ENCODE measurements at places on chromosomes 3 and 15. TPM values are rescaled to one million over a fixed set of nuclear protein-coding genes. Genes with fewer than 3 reads are reported as not detected.

PAK6 gene
- 0.26 TPM for total RNA-seq

- no peak for DNase-seq
Observed at GRCh38 chr3:87674397-87675161, 384.2 kb downstream of the CGGBP1 start.

- DNase-seq: no peak
Observed at GRCh38 chr3:64684715-64685261, 3.0 kb downstream of the ADAMTS9 start.

GRCh38 chr3:37375184-37376127 is 201.1 kb upstream of the LRRFIP2 start:
- DNase-seq: no peak

GRCh38 chr3:33037471-33037870 is 59.5 kb downstream of the GLB1 start:
- DNase-seq: no peak

GRCh38 chr15:68653801-68654200 is 75.0 kb downstream of the CORO2B start:
- DNase-seq: no peak

DNA sequence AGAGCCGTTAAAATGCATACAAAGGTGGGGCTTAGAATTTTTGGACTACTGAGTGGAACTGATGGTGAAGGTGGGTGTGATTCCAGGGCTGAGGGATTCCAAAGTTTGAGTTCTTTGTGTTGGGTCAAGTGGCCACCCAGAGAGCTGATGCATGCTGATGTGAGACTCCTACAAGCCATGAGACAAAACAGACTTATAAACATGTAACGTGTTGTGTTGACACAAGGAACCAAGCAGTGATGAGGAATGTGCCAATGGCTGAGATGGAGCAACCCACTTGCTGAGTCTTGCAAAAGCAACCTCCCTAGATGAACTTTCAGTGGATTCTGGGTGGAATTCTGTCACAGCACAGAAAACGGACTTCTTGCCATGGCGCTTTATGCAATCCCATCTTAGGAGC is 289.0 kb downstream of the TLE3 start:
- no peak for DNase-seq

- DNase-seq: no peak
Observed at GRCh38 chr3:13687517-13687943, 138.6 kb downstream of the FBLN2 start.

GRAMD2A gene
- 0.21 TPM for total RNA-seq

ITIH3 gene
- not detected for total RNA-seq

DNA sequence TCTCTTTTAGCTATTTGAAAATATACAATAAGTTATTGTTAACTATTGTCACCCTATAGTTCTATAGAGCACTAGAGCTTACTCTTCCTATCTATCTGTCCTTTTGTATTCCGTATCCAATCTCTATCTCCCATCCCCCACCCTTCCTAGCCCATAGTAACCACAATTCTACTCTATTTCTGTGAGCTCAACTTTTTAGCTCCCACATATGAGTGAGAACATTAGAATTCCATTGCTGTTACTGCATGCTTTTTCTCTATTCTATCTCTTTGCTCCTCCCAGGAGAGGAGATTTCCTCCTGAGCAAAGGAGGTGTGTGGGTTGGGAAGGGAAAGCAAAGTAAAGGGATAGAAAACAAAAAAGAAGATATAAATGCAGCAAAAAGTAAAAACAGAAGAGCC is 105.6 kb upstream of the SLC4A7 start:
- no peak for DNase-seq

- DNase-seq: no peak
Observed at GRCh38 chr3:115151921-115152320, 4.8 kb upstream of the ZBTB20 start.

DNA sequence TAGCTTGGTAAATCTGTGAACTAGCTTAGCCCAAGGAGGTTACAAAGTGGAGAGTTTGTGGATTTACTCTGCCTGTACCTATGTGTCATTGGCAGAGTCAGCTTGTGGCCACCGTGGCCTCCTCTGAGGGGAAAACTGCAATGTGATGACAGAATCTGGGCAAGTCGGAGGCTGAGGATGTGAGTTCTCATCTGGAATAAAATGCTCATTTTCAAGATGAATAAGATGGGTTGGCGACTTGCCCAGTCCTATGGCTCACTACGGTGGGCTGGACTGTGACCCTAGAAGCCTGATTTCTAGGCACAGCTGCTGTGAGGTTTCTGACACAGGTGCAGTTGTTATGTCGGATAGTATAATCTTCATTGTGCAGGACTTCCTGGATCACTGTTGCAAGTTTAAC is 83.7 kb downstream of the ETV5 start:
- DNase-seq: no peak

DNA sequence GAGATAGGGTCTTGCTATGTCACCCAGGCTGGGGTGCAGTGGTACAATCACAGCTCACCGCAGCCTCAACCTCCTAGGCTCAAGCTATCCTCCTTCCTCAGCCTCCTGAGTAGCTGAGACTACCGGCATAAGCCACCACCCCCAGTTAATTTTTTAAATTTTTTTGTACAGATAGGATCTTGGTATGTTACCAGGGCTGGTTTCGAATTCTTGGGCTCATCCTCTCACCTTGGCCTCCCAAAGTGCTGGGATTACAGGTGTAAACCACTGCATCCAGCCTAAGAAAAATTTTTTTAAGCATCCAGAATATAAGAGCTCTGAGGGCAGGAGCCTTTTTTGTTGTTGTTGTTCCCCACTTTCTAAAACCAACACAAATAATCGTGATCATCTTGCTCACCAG is 14.4 kb upstream of the MAP6D1 start:
- DNase-seq: no peak

DNA sequence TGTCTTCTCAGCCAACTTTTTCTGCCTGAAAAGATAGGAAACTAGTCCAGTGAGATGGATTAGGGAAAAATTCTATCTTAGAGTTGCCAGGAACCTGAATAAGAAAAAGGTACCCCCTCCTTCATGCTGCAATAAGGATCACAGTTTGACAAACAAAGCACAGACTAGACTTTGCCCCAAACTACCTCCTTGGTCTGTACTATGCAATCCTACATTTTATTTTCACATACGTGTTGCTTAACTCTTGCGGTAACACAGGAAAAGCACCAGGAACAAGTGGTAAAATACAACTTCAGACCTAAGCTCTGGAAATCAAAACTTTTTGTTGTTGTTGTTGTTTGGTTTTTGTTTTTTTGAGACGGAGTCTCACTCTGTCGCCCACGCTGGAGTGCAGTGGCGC is 11.3 kb upstream of the IL12A start:
- no peak for DNase-seq

DNA sequence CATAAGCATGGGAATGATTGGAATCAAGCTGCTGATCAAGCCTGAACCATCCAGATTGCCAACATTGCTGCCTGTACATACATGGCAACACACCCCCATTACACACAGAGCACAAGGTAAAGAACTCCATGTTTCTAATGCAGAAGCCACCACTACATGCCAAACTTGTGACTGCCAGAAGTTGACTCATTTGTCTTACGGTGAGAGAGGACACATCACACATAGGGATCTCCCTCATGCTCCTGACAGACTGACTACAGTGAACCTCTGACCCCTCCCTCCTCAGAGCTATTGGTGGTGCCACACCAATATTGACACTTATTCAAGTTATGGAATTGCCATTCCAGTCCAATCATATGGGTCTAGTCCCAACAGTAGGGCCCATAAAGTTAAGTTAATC is 42.3 kb downstream of the EFHB start:
- DNase-seq: no peak

DNA sequence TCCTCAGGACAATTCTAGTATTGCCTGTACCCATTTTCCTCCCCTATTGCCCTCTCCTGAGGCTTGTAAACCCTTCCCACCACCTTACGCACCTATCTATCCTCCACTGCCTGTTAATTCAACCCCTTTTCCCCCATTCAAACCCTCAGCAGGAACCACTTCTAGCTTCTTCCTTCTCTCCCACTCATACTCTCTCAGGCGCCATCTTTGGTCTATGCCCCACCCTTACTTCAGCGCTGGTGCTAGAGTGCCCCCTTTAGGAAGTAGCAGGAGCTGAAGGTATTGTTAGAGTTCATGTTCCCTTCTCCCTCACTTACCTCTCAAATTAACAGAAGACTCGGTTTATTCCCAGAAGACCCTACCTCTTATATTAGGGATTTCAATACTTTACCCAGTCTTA is 121.8 kb upstream of the NLGN1 start:
- DNase-seq: no peak

- DNase-seq: no peak
Observed at GRCh38 chr3:56291953-56292352, 176.3 kb downstream of the ERC2 start.

DNA sequence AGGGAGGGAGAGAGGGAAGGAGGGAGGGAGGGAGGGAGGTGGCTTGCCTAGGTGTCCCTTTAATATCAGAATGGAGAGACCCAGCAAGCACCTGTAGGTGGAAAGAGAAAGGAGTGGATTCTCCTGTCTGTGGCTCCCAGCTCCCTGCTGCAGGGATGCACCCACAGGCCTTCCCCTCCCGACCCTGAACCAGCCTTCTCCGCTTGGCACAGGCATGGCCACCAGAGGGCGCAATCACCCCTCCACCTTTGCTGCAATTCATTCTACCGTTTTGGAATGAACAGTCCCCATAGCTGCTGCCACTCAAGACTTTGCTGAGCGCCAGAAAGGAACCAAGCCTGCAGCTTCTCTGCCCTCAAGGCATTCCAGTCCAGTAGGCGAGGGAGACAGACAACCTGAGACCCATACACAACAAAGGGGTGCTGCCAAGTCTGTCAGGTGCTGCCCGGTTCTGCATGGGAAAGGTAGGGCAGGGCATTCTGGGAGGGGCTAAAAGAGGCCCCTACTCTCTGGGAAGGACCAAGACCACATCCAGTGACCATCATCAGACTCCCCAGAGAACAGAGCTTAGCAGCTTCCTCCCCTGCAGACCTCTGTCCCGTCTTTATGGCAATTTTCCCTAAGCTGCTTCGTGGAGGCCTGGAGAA is 4.9 kb downstream of the TLR9 start:
- peak; percentile 78 for DNase-seq

ZNF717 gene
- 6.4 TPM for total RNA-seq

- DNase-seq: no peak
Observed at GRCh38 chr3:43790060-43790459, 99.3 kb downstream of the ABHD5 start.

RAB6B gene
- total RNA-seq: 0.65 TPM

- DNase-seq: no peak
Observed at GRCh38 chr15:83709241-83709640, 55.3 kb downstream of the ADAMTSL3 start.

ANAPC13 gene
- total RNA-seq: 25.2 TPM

SGO1 gene
- total RNA-seq: 17.8 TPM
